Stimulated activated naive CD4-positive, alpha-beta T cell treated with Interleukin-2 at 50 U/mL for 16 hours (primary cell): ENCODE measurements at places on chromosomes 16 and 17.

DNA sequence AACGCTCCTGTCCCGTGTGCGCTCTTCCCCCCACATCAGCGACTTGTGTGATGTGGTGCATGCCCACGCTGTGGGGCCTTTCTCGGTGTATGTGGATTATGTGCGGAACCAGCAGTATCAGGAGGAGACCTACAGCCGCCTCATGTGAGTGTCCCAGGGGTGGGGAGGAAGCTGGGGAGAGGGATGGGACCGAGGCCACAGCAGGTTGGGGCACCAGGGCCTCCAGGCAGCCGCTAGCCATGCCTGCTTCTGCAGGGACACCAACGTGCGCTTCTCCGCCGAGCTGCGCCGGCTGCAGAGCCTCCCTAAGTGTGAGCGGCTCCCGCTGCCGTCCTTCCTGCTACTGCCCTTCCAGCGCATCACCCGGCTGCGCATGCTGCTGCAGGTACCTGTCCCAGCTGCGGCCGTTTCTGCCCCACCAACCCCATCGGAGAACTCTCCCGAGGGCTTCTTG, 5.8 kb downstream of the ARHGEF15 start:
- DNase-seq = no peak

DNA sequence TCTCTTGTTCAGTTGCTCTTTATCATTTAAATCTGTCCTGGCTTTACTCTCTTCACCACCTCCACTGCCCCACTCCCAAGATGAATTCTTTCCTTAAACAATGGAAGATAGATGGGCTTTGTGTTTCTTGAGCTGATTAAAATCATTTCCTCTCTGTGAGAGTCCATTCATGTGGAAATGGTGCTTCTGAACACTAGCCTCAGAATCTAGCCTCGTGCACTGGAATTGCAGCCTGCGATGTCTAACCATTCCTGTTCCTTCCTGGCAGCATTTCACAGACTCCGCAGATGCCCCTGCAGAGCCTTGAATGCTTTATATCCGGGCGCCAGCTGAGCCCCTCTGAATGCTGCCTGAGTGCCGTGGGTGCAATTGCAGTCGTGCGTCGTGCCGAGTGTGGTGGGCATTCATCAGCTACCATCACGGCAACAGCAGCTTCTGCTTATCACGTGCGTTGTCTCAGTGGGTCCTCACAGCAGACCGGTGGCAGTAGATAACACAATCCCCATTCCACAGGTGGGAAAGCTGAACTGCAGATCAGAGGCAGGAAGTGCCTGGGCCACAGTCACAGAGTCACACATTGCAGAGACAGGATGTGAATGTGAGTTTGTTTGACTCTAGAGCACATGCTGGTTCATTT, 172.8 kb upstream of the WSCD1 start:
- no peak for DNase-seq

GRCh38 chr17:50115756-50116155, 14.2 kb downstream of the SAMD14 start:
- DNase-seq = no peak

DNA sequence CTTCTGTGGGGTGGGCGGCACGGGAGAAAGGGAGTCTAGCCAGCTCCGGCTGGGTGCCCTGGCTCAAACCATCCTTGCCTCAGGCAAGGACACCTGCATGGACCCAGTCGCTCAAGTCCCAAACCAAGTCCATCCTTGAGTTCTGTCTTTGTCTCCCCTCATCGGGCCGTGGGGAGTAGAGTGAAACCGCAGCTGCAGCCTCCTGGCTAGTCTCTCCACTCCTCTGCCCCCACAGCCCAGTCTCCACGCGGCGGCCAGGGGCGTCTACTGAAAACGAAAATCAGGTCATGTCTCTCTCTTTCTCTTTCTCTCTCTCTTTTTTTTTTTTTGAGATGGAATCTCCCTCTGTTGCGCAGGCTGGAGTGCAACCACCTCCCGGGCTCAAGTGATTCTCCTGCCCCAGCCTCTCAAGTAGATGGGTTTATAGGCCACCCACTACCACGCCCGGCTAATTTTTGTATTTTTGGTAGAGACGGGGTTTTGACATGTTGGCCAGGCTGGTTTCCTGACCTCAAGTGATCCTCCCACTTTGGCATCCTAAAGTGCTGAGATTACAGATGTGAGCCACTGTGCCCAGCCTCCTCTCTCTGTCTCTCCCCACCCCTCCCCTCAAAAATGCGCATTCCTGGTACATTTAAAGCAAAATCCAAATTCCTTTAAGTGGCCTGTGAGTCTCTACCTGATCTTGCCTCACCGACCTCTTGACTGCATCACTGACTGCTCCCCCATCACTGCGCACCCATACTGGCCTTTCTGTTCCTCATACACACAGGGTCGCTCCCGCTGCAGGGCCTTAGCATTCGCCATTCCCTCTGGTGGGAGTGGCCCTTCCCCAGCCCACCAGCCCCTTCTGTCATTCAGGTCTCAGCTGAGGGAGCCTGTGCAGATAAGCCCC, 17.7 kb upstream of the RMI2 start:
- peak; percentile 7 for DNase-seq

DNA sequence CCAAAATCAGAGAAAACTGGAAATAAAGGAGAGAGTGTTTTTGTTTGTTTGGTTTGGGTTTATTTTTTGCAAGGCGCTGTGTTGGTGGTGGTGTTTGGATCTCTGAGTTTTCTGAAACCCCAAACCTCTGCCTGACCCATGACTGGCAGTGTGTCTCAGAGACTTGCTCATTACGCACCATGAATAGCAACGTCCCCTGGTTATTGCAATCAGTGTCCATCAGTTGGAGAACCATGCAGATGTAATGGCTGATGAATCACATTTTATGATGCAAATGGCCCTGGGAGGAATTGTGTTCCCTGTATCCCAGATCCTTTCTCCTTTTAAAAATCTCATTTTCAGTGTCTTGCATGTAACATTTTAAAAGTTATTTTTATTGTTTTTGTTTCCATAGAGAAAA, 362.8 kb downstream of the PMP22 start:
- no peak for DNase-seq

GRCh38 chr17:31092475-31093064, 2.2 kb upstream of the NF1 start:
- no peak for DNase-seq

- no peak for DNase-seq
Observed at GRCh38 chr16:56970934-56971767, 9.4 kb downstream of the CETP start.
